ENCODE measurements at places on chromosomes 5 and 9. TPM values are rescaled to one million over a fixed set of nuclear protein-coding genes. Genes with fewer than 3 reads are reported as not detected.

LCN15 gene
- total RNA-seq: not detected

CCIN gene
- 0.17 TPM for total RNA-seq

ITGA1 gene
- total RNA-seq: 2.6 TPM

HSD17B4 gene
- total RNA-seq: 409 TPM

CAPSL gene
- not detected for total RNA-seq

PCDHGB4 gene
- total RNA-seq: 0.66 TPM

MYOZ3 gene
- total RNA-seq: 8.1 TPM

ANGPTL2 gene
- 8.3 TPM for total RNA-seq

HRCT1 gene
- total RNA-seq: 0.21 TPM

TUSC1 gene
- total RNA-seq: not detected

SPATA31E1 gene
- 0.07 TPM for total RNA-seq

PCDHGC3 gene
- total RNA-seq: 27.4 TPM

RFX3 gene
- 4.3 TPM for total RNA-seq

ZBED3 gene
- total RNA-seq: 1.6 TPM

NMUR2 gene
- not detected for total RNA-seq

DOCK8 gene
- 0.41 TPM for total RNA-seq

INSL6 gene
- total RNA-seq: not detected

HBEGF gene
- 1.6 TPM for total RNA-seq

PALM2AKAP2 gene
- 1.1 TPM for total RNA-seq

ZNF367 gene
- 12.3 TPM for total RNA-seq

ZNG1A gene
- total RNA-seq: 9.4 TPM

CMYA5 gene
- 0.80 TPM for total RNA-seq

TEK gene
- 0.37 TPM for total RNA-seq

REEP2 gene
- total RNA-seq: 18.3 TPM

IDNK gene
- 0.78 TPM for total RNA-seq

FGF10 gene
- 2.1 TPM for total RNA-seq

PFN3 gene
- total RNA-seq: not detected

BTNL3 gene
- total RNA-seq: not detected

SOX30 gene
- total RNA-seq: 0.04 TPM

CCDC180 gene
- total RNA-seq: 6.2 TPM

ANKRD34B gene
- total RNA-seq: 0.03 TPM

TOPORS gene
- total RNA-seq: 27.1 TPM

MAMDC2 gene
- total RNA-seq: 5.4 TPM

ANXA2R gene
- 0.83 TPM for total RNA-seq

AGXT2 gene
- not detected for total RNA-seq

CARTPT gene
- total RNA-seq: not detected

FLT4 gene
- total RNA-seq: 7.2 TPM
